Stimulated activated CD4-positive, alpha-beta T cell treated with anti-CD3 and anti-CD28 coated beads, TNF-alpha, amount 100 ng/mL, for 1 hour (primary cell): ENCODE measurements at places on chromosomes 11 and 22.
A peak's percentile ranks its signal among the peaks of the same experiment; 100 is the strongest.

GRCh38 chr11:47340010-47340409 is 12.5 kb downstream of the MYBPC3 start:
- no peak for DNase-seq

- DNase-seq: no peak
Measured at GRCh38 chr11:125903711-125904659, at the start of gene DDX25. TSS of gene DDX25 (plus strand) at chr11:125904508. CDS start at chr11:125904518, 10 bp downstream.

GRCh38 chr11:102138670-102139069 is 28.4 kb downstream of the YAP1 start:
- DNase-seq: no peak

DNA sequence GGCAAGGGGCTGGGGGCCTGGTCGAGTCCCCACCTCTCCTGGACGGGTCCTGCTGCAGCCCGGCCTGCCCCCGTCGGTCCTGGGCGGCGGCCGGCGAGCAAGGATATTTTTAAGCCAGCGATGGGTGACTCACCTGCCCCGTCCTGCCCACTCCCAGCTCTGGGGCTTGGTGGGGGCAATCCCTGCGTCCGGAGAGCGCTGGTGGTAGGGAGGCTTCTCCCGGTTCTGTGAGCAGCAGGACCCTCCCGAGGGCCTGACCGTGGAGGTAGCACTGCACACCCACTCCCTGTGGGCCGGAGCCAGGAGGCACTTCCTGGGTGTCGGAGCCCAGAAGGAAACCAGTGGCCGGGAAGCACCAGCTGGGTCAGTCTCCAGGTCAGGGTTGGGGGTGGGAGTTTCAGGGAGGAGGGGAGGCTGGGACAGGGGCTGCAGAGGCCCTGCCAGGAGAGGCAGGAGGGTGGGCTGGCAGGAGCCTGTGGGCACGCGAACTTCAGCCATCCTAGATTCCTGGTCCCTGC is 467 bp downstream of the EPS8L2 start:
- no peak for DNase-seq

DNA sequence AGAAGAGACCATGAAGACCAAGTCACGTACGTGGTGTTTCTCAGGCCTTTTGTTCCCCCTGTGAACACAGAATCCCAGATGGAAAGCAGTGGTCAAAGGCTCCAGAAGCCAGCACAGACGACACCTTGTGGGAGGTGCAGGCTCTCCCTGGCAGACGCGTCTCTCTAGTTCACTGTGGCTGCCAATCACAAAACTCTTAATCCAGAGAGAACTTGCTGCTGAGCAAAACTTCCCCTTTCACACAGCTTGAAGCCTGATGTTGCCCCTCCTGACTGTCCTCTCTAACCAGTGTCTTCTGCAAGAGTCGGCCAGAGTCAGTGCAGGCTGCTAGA is 67.1 kb downstream of the PIWIL3 start:
- DNase-seq: no peak

- DNase-seq: no peak
Measured at GRCh38 chr22:25545146-25545545, 19.3 kb upstream of the GRK3 start.

GRCh38 chr22:46043816-46044620 is 67.1 kb upstream of the WNT7B start:
- DNase-seq: no peak

DNA sequence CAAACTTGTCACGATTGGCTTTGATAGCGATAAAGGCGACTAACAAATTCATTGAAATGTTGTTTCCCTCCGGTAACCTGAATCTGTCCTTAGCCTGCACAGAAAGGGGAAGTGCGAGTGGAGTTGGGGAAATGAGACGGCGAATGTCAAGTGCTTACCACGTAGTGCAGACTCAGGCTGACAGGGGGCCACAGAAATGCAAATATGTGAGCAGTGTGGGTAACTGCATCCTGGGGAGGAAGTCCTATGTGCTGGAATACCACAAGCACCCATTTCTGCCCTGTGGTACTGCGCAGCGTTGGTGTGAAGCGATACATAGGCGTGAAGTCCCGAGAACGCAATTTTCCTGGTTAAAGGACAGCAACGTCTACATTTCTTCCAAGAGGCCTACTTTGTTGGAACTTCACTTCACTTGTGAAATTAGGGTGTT is 869 bp upstream of the EIF4ENIF1 start:
- peak; percentile 10 for DNase-seq

- no peak for DNase-seq
Measured at GRCh38 chr11:62124186-62125113, 639 bp downstream of the INCENP start.

- no peak for DNase-seq
Measured at GRCh38 chr11:122363296-122363695, 247.3 kb upstream of the BLID start.

DNA sequence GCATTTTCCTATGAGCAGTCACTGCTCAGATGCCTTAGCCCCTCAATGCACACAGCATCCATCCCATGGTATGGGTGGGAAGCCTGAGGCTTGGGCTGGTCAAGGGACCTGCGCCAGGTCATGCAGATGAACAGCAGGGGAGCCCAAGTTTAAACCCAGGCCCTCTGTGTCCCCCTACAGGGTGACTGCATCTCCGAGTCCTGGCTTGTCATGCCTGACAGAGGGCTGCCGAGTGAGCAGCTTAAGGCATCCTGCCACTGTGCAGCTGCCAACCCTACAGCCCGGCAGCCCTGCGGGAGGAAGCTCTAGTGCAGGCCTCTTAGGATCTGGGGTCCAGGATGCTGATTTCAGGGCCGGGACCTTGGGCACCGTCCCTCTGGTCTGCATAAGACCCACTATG is 10.0 kb downstream of the IL2RB start:
- no peak for DNase-seq

DNA sequence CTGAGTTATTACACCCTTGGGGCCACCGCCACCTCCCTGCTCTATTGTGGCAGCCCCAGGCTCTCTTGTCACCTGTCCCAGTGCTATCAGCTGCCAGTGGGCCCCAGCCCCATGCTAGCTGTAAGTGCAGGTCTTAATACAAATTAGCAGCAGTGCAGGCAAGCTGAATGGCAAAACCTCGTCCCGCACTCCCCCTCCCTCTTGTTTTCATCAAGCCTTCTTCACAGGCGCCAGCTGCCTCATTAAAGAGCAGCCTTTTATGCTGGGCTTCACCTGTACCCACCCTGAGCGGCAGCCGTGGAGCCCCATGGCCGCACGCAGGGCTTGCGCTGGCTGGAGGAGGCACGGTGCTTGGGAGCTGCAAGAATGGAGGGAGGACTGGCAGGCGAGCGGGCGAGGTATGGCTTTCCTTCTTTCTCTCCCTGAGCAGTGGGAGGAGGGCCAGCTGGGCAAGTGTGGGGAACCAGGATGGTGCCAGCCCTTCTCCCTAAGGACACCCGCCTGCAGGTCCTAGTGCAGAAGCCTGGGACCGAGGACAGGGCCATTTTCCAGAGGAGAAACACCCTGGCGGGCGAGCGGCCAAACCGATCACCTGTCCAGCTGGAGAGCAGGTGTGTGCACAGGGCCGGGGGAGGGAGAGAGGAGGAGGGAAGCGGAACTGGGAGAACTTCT is 70.7 kb downstream of the FLI1 start:
- no peak for DNase-seq

DNA sequence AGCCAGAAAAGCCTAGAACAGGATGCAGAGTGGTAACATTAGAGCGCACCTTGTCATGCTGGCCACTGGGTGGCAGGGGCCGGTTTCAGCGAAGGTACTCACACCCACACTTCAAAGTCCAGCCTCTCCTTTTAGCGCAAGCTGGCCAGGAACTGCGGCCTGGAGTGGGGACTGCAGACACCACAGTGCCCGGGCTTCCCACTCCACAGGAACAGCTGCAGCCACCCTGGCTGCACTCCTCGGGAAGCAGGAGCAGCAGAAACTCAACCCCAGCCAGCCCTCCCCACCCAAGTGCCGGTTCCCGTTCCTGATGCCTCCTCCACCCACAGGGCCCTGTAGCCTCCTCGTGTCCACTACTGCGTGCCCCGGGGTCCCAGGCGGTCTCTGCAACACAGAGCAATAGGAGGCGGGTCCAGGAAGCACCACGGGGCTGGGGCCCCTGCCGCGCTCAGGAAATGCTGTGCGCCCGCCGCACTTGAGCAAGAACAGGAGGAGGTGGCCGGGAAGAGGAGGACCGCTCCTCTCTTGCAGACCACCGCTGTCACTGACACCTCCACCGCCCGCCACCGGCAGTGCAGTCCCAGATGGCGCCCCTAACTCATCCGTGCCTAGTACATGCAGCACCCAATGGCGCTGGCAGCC is 2.2 kb downstream of the RFPL2 start:
- DNase-seq: no peak

GRCh38 chr22:37100589-37101127 is 8.9 kb downstream of the TMPRSS6 start:
- DNase-seq: no peak

GRCh38 chr11:11311169-11311568 is 41.9 kb downstream of the CSNK2A3 start:
- no peak for DNase-seq

DNA sequence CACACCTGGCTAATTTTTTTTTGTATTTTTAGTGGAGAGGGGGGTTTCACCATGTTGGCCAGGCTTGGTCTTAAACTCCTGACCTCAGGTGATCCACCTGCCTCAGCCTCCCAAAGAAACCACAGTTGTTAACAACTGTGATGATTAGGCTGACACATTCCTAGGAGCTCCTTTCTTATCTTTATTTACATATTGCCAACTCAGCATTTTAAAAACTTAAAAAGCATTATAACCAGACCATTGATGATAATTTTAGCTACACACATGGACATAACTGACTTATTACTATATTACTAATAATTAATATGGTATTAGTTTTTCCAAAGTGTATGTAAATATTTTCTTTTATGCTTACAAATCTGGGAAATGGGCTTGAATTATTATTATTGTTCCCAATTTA is 82.9 kb upstream of the FAT3 start:
- DNase-seq: no peak

DNA sequence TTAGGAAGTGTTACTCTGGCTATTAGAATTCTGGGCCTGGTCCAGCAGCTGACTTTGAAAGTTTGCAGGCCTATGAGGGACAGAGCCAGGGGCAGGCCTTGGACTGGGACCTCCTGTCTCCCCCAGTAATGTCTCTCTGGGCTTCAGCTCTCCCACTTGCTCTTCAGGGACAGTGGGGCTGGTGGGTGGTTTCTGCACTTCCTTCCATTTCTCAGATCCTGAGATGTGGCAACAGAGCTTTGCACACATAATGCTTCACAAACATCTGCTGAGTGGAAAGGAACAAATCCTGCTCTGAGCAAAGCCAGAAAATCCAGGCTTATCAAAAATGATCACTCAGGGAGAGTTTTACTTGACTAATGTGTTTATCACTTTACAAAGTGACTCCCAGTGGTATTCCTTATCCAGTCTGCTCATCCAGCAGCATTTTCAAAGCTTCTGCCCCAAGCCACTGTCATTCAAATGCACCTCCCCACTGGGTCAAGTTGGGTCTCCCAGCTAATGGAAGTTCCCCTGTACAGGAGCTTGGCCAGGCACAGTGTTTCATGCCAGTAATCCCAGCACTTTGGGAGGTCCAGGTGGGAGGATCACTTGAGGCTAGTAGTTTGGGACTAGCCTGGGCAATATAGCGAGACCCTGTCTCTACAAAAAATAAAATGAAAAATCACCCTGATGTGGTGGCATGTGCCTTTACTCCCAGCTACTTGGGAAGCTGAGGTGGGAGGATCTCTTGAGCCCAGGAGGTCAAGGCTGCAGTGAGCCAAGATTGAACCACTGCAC is 13.5 kb upstream of the OSBP2 start:
- no peak for DNase-seq

DNA sequence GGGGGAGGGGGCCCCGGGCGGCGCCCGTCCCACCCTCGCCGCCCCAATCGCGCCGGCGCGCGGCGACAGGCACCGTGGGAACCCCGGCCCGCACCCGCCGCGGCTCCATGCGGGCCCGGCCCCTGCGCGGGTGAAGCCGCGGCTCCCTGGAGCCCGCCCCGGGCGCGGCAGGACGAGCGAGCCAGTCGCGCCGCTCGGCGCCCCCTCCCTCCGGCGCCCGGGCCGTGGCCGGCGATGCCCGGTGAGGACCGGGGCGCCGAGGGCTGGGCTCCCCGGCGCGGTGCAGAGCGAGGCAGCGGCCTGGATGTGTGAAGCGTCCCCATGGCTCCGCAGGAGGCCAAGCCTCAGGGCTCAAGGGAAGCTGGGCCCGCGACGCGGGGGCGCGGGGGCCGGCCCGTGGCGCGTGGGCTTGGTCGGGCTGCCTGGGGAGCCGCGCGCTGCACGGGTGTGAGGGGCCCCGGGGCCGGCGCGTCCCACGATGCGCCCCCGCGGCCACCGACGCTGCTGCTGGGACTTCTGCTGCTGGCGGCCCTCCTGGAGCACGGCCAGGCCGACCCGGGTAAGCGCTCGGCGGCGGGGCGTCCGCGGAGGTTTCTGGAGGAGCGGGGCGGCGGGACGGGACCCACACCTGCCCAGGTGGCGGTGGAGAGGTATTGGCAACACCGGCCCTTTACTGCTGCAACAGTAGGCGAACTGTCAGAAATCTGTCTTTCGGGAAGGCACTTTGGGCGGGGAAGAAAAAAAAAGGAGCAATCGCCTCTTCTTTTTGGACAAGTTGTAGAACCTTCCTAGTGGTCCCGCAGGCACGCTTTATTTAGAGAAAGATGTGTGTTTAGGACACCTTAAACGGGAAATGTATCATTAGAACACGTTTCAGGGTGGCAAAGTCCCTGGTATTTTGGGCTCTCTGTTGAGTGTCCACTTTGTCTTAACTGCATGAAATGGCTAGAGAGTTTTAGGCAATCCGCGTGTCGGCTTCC is 119.4 kb downstream of the HIPK3 start:
- DNase-seq: no peak

DNA sequence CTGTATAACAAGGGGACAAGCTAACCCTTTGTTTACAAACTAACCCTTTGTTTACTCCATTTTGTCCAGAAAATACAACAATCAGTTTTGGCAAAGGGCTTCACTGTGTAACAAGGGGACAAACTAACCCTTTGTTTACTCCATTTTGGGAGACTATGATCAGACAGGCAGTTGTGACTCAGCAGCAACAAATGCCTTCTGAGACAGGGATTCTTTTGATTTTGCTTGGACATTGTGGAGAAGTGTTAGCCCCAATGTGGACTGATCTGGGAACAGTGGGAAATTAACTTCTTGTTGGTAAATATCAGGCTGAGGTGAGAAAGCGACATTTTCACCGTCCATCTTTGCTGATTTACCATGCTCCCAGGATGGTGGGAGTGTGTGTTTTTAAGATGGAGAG is 983 bp downstream of the EHF start:
- no peak for DNase-seq

DNA sequence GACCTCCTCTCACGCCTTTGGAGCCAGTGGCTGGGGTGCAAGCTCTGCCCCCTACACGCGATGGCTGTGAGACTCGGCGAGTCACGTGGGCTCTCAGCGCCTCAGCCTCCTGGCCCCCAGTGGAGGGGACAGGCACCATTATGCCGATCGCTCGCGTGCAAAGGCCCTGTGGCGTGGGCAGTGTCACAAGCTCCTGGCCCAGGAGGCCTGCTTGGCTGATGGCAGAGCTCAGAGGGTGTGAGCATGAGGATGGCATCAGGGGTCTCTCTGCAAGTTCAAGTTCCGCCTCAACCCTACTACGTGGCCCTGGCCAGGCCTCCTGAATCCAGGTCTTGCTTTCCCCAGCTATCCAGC is 90.8 kb upstream of the KCNQ1OT1 start:
- no peak for DNase-seq

DNA sequence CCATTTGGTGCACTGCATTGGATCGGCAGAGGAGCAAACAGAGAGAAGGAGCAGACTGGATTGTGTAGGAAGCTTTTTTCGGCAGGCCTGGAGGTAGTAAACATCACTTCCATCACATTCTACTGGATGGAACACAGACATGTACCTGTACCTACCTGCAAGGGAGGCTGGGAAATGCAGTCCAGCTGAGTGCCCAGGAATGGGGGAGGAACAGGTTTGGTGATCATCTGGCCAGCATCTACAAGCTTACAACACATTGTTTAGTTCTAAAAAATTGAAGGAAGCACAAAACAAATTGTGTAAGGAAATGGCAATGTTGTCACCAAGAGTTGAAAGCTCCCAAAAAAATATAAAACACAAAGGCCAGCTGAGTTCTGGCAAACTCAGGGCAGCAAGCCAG is 19.1 kb downstream of the SMIM38 start:
- DNase-seq: no peak
